ENCODE measurements at places on chromosomes 5 and 9.
A peak's percentile ranks its signal among the peaks of the same experiment; 100 is the strongest.

DNA sequence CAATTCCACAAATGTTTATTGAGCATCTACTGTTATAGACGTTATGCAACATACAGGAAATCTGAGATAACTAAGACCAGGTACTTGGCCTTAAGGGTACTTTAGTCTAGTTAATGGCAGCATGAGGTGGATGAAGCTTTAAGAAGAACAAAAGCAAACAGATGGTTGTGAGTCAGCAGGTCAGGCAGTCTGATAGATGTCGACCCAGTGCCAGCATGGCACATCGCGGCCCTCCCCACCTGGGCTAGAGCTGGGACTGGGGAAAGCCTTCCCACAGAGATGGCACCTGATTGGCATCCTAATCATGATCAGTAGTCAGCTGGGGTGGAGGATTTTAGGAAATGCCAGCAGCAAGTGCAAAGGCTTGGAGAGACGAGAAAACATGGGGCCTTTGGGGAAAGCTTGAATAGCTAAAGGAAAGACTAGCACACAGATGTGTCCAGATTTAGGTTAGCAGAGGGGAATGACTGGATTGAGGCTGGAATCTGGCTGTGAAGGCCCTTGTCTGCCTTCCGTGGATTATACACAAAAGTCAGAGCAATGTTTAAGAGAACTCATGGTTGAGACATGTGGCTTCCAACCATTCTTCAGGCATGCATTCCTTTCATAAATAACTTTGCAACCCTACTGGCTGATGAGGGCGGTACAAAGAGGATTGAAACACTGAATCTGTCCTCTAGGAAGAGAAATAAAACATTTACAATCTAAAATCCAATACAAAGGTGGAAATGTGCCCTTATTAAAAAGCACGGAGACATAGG, 395.4 kb upstream of the WWC1 start:
- DNase-seq, result no peak

DNA sequence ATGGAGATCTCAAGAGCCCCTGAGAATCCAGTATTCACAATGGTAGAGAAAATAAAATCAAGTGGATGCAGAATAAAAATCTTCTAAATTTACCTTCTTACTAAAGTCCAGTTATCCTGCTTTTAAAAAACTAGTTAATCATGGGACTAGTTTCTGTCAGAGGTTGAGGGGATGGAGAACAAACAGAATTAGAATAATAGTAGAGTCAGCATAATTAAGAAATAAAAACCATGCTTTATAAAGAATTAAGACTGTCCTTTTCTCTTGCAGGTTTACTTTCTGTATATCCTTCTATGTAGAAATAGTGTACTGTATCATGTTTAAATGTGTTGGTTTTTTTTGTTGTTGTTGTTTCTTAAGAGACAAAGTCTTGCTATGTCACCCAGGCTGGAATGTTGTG, 23.0 kb downstream of the ACOT12 start:
- no peak for DNase-seq

DNA sequence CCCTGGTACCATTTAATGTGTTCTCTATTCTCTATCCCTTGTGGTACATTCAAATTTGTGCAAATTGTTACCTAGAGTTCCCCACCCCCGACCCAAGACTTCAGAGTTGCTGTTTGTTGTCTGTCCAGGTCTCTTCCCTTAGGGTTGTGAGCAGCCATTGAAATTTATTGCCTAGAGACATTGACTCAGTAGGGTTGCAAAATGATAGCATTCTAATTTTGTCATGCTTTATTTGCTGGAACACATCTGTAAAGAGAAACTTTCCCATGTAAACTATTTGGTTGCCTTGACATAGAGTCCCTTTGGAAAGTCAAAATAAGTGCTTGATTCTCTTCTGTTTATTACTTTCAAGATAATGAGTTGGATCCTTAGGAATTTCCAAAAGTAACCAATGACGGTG, 91.7 kb upstream of the KLF9 start:
- DNase-seq, result peak; percentile 28

DNA sequence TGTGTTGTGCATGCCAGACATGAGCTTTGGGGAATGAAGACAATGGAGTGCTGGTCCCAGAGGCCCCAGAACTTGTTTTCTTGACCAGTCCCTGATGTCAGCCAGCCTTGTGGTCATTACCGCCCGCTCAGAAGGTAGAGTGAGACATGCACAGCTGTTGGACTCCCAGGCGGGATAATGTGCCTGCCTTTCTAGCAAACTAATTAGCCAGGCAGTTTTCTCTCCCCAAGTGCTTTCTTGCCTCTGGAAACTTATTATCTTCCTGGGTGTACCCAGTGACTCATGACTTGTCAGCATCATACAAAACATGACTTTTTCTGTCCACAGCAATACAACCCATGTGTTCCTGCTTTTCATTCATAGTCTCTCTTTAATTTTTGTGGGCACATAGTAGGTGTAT, 131.1 kb downstream of the RMI1 start:
- no peak for DNase-seq

DNA sequence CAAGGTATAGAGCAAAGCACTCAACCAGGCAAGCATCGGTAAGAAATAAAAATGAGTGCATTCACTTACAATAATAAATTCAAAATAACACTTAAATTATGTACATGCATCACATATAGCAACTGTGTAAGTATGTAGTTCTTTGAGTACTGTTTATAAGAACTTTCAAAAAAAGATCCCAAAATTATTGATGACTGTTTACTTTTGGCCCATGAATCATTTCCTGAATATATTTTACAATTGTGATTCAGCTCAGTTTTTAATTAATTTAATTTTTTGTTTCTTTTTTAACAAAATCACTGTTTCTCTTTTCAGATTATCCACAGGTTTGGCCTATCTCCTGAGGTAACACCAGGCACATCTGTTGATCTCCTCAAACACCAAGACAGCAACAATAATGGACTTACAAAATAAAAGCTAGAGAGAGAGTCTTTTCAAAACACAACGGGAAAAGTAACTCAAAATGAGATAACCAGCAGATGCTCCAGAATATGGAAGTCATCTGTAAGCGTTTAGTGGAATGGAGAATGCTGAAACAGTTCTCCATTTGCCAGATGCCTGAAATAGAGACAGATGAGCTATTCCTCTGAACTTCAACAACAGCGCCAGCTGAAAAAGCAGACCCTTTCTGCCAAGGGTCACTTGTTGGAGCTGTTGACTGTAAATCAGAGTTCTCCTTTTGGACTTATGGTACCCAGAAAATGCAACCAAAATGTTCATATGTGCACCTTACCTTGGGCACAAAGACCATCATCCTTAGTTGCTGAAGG, 348.6 kb upstream of the RGMB start:
- DNase-seq, result peak; percentile 88

- DNase-seq, result no peak
These were observed 159.5 kb upstream of the MAST4 start for GRCh38 chr5:66436721-66437120.

GRCh38 chr9:8857926-8858595, 1058.5 kb upstream of the DMAC1 start:
- DNase-seq, result peak; percentile 25

- no peak for DNase-seq
These were observed 33.2 kb upstream of the GGTA1 start for GRCh38 chr9:121532881-121533280.

DNA sequence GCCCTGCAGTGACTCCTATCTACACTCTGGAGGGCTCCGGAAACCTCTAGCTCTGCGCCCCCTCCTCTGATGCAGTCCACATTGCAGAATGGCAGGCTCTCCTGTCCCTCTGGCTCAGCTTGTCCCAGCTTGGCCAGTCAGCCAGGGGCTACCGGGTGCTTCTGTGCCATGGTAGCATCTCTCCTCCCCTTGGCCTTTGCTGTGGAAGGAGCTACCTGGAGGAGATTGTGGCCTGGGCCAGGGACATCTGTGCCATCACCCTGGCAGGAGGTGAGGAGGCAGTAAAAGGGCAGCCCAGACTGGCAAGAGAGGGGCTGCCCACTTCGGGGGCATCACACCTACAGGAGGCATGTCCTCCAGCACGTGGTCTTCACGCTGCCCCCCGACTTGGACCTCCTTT, 38.1 kb upstream of the FCN1 start:
- no peak for DNase-seq

DNA sequence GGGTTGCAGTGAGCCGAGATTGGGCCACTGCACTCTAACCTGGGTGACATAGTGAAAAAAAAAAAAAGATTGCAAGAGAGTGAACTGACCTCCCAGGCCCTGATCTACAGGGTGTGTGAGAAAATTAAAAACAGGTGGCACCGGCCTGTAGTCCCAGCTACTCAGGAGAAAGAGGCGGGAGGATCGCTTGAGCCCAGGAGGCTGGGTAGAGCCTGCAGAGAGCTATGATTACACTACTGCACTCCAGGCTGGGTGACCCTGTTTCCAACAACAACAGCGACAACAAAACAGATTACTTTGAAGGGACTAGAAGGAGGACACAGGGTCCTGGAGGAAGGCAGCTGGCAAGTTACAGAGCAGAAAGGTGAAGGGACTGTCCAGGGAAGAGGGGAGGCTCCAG, 42.2 kb upstream of the FABP6 start:
- peak; percentile 24 for DNase-seq

DNA sequence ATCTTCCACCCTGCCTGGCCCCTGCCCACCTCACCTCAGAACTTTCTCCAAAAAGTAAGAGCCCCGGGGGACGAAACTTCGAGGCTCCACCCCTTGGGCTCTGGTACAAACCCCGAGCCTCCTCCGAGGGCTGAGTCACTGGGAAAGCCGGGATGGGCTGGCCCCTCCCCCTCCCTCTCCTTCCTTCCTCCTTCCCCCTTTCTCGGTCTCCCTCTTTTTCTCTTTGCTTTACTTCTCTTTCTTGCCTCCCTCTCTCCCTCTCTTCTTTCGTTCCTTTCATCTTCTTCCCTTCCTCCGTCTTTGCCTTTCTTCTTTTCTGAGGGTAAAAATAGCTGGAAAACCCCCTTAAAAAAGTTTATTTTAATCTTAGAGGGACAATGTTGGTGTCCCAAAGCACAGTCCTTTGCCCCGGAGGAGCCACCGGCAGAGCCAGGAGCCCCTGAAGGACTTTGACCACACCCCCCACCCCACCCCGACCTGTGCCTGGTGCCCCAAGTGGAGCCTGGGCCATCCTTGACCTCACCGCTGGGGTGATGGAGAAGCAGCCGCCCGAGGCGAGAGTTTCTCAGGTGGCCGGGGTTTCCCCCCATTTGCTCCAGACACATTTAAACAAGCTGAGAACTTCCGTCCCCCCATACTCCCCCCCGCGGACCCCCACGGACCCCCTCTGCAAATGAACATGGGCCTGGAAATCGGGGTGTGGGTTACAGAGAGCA, 5.7 kb upstream of the NOTCH1 start:
- peak; percentile 53 for DNase-seq

DNA sequence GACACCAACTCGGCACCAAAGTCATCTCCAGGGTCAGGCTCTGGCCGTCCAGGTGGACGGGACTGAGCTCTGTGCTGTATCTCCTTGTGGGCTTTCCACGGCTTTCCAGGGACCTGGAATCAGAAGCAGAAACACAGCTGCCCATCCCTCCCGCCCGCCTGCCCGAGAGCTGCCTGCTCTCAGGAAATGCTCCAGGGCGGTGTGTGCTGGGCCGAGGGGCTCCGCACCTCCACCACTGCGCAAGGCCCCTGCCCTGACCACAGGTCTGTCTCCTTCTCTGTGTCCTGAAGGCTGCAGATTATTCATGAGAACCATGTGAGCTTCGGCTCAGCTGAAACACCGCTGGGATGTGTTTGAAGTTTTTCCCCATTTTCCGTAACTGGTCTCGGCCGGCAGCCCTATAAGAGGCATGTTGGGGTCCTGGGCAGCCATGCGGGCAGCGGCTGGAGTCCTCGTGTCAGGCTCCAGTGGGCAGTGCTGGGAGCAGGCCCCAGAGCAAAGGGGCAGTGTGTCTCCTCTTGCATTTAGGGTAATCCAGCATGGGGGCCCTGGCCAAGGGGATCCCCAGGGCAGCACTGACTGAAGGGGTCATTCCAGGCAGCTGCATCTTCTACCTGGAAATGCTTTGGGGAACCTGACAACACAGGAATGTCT, 22.8 kb downstream of the NKD2 start:
- DNase-seq, result no peak

GRCh38 chr5:180206993-180207392, 2.0 kb downstream of the RASGEF1C start:
- no peak for DNase-seq

GRCh38 chr9:28032268-28032590, 458.9 kb upstream of the C9orf72 start:
- no peak for DNase-seq

DNA sequence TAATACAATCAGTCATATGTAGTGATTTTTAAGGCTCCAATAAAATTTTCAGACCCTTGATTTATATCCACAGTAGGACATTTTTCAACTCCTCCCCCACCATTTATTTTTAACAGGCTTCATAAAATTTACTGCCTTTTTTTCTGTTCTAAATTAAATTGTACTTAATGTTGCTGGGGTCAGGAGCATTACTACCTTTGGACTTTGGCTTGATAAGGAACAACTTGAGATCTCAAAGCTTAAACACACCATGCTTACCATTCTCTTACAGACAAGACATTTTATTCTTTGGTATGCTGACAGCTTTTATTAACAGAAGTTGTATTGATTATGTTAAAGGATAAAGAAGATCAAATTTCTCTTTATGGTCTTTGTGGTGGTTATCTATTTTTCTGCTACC, 30.5 kb downstream of the TRPM3 start:
- DNase-seq, result no peak

- DNase-seq, result no peak
These were observed 510.0 kb downstream of the GADD45G start for GRCh38 chr9:90114641-90115425.

DNA sequence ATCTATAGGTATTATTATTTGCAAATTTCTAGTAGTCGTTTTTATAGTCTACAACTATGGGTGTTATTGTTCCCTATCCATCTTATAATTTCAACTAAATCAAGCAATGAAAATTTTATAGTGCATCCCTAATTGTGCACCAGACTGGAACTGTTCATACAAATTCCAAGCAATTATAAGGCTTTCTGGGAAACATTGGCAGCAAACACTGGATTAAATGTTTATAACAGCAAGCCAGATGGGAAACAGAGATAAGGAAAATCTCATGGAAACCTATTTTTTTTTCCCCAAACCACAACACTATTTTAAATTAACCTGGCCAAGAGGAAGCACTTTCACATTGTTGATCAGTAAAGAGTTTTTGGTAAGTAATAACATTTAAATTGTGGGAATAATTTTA, 524.3 kb downstream of the RASEF start:
- DNase-seq, result no peak

DNA sequence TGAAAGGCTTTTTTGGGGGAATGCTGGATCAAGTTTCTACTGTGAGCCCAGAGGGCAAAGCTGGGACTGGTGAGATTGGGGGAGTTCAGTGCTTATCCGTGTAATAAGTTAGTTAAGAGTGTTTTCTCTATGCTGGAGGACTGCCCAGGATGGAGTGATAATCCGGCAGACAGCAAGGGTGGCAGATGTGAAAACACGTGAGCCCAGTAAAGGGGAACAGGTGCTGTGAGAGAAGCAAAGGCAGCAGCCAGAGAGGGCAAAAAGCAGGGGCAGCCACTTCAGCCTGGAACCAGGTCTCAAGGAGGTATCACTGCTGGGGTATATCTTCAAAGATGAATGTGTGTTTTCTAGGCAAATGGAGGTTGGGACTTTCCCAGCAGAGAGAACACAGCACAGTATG, 53.9 kb downstream of the GALNT10 start:
- DNase-seq, result no peak

DNA sequence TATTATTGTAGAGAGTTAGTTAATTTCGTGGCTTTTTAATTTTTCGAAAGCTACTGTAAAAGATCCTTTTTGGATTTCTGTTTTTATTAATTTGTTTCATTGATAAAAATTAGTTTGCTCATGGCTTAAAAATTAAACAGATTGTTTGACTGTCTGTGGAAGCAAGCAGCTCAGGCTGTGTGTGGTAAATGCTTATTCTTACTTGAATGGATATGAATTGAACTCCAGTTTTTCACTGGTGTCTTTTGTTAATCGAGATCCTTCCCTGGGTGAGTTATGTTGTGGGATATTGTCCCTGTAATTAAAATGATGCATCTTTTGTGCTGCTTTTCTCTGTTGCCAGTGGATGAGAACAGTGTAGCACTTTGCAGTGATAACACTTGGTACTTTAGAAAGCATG, 75.3 kb downstream of the PIK3R1 start:
- no peak for DNase-seq
